ENCODE measurements at places on chromosomes 1 and 21. TPM values are rescaled to one million over a fixed set of nuclear protein-coding genes. Genes with fewer than 3 reads are reported as not detected.
A peak's percentile ranks its signal among the peaks of the same experiment; 100 is the strongest.

DNA sequence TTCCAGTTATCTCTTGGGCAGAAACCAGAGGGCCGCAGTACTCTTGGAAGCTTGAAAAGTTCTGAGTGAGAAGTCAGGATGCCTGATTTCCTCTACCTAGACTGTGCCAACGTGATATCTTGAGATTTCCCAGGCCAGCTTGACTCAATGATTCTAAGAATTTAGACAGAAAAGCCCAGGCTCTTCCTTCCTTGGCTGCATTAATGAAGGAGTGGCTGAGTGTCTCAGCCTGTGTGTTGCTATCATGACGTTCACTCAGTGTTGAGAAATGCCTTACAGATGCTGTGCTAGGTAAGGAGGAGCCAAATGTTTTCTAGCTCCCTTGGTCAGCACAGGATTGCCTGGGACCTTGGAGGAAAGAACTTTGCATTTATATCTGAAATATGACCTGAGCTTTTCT lies 454.1 kb upstream of the USP24 start:
- peak; percentile 92 for ATAC-seq

DNA sequence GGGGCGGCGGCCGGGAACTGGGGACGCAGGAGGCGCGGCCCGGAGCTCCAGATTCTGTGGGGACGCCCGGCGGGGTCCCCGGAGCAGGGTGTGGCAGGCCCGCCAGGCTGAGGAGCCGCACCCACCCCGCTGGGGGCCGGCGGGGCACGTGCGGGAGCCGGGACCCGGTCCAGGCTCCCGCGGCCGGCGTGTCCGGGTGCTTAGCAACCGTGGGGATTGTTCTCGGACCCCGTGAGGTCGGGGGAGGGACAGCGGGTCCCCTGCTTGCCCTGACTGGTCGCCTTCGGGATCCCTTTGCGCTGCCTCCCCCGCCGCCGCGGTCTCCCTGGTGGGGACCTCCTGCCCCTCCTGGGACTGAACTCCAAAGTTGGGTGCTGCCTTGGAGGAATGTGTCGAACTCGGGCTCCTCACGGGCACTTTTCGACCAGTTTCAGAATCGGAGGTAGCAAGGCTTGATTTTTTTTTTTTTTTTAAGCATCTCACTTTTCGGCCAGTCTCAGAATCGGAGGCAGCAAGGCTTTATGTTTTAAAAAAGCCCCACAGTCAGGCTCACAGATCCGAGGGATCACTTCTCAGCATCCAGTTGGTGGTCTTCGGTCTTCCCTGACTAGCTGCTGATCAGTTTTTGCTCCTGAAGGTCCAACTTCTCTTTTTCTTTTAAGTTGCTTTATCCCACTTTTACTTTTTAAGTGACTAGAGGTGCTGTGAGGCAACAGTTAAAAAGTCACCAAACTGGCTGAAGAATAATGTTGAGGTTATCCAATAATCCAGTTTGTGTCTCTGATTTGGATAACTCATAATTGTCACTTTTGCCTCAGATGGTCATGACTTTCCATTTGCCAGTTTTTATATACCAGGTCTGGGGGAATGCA lies 648 bp downstream of the FAM76A start:
- peak; percentile 8 for ATAC-seq

- no peak for ATAC-seq
Measured at GRCh38 chr1:37722181-37723071, 30.1 kb downstream of the CDCA8 start.

GRCh38 chr1:110148961-110149360 lies 1.3 kb upstream of the SLC6A17 start:
- no peak for ATAC-seq

DNA sequence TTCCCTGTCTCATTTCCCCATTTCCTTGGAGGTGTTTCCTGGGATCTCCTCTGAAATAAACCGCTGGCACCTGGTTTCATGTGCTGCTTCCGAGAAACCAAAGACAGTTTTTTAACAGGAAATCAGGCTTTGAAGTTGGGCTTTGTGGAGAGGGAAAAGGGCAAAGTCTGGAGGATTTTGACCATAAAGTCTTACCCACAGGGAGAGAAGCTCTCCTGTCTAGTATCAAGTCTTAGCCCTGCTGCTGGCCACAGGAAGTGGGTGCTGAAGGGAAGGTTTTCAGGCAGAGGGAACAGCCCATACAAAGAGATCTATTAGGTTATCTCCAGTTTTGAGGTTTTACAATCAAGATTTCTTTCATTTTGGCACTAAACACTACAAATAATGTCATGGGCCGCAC lies 29.3 kb downstream of the SLC5A9 start:
- ATAC-seq, result no peak

GRCh38 chr1:182725259-182726255 lies 41.2 kb upstream of the RGS8 start:
- ATAC-seq, result no peak

GRCh38 chr1:33379631-33380354 lies 51.1 kb downstream of the PHC2 start:
- ATAC-seq, result peak; percentile 22

DNA sequence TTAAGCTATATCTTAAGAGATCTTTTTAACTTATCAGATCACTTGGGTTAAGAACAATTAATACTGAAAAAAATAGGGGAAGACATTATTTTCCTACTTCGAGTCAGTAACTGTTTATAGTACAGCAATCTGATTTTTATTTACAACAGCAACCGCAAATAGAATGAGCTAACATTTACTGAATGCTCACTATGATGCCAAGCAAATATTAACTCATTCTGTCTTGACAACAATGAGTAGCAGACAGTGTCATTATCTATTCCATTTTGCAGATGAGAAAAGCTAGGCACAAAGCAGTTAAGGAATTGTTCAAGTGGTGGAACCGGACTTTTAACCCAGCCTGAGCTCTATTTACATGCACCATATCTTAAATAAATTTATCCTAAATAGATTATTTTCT lies 273.7 kb downstream of the NTNG1 start:
- ATAC-seq, result no peak

GRCh38 chr1:213585402-213585801 lies 402.4 kb upstream of the PROX1 start:
- ATAC-seq, result no peak

- ATAC-seq, result no peak
Measured at GRCh38 chr21:40938611-40939010, 91.7 kb upstream of the DSCAM start.

- ATAC-seq, result no peak
Measured at GRCh38 chr1:210771131-210771530, 362.8 kb downstream of the KCNH1 start.

DNA sequence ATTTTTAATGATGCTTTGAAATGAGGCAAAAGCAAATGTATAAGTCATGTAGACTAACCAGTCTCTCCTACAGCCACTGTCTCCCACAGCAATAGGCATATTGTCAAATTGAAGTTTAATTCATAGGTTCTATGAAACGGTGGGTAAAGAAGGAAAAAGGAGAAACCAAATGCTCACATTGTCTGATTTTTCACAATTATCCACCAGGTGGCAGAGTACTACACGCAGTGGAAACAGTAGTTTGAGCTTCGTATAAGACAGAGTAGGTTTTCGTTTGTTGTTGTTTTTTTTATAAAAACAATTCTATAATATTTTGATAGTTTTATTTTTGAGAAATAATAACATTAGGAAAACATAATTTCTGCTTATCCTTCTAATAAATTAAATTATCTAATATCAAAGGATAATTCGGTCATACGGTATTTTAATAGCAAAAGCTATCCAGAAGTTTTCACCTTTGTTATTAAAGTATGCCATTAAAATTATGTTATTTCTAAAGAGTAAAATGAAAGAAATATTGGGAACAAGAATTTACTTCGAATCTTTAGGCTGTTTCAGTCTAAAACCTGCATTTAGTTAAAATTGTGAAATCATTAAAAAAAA lies 39.1 kb downstream of the TYW3 start:
- no peak for ATAC-seq

GRCh38 chr21:45231705-45232104 lies 56.0 kb downstream of the POFUT2 start:
- ATAC-seq, result no peak

DNA sequence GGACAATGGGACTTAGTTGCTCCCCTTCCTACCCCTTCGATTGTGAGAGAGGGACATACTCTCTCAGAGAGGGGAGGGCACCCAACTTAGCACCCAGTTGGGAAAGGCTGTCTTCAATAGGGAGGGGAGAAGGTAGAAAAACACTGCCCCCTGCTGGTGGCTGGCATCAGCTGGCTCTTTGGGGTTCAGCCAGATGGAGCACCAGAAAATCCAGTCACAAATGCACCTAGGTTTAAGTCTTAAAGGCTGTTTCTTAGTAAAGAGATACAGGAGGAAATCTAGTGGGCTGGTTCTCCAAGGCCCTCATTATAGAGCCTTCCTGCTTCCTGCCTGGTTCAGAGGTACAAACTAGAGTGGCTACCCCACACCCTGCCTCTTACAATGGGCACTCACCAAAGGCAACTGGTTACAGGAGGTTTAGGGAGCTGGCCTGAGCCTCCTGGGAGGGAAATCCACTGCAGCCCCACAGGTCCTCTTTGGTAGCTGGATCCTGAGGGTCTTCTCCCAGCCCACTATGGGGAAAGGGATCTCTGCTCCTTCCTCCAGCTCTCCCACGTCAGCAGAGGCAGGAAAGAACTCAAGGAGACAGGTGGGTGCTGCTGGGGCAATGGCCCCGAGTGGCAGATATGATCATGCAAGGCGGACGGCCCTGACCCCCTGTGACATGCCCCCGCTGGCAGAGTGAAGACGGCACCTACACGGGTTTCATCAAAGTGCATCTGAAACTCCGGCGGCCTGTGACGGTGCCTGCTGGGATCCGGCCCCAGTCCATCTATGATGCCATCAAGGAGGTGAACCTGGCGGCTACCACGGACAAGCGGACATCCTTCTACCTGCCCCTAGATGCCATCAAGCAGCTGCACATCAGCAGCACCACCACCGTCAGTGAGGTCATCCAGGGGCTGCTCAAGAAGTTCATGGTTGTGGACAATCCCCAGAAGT lies 28.3 kb downstream of the EIF2D start:
- ATAC-seq, result peak; percentile 51

DNA sequence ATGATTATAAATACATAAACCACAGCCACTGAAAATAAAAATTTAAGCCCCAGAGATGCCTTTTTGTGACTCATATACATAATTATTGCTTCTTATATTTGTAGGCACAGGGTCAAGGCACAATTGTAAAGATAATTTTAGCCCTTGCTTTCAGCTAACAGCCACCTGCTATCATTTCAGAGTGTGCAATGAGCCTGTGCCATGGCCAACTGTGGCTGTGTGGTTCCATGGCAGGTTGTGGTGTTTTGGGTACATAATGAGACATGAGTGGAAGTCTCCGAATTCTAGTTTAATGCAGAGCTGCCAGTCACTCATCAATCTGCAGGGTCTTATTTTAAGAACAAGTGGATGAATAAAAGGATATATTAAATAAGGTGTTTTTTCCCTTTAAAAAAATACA lies 346.9 kb upstream of the SNX7 start:
- ATAC-seq, result no peak

DNA sequence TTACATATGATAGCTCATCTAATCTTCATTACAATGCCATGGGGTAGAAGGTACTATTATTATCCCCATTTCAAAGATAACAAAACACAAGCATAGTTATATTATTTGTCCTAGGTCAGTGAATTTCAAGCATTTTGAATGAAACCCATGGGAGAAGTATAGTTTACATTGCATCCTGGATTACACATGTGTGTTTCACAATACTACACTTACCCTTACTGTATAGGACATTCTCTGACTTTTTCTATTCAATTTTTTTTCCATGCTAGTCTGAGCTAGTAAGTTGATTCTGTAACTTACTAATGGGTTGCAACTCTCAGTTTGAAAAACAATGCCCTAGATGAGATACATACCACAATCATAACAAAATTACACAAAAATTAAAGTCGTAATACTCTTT lies 8.7 kb upstream of the GPX7 start:
- no peak for ATAC-seq

GRCh38 chr1:87140831-87141540 lies 187.7 kb upstream of the LMO4 start:
- no peak for ATAC-seq

Gene MEX3A
- total RNA-seq, result 0.54 TPM

Gene ADAM30
- not detected for total RNA-seq

Gene CFAP141
- total RNA-seq, result not detected

Gene CFHR4
- not detected for total RNA-seq

Gene BLZF1
- total RNA-seq, result 37.2 TPM

Gene AIM2
- total RNA-seq, result 0.30 TPM
